ENCODE measurements at places on chromosomes 12 and 14. TPM values are rescaled to one million over a fixed set of nuclear protein-coding genes. Genes with fewer than 3 reads are reported as not detected.

Gene ALX1
- 0.50 TPM for total RNA-seq

Gene KLRC4
- total RNA-seq = not detected

DNA sequence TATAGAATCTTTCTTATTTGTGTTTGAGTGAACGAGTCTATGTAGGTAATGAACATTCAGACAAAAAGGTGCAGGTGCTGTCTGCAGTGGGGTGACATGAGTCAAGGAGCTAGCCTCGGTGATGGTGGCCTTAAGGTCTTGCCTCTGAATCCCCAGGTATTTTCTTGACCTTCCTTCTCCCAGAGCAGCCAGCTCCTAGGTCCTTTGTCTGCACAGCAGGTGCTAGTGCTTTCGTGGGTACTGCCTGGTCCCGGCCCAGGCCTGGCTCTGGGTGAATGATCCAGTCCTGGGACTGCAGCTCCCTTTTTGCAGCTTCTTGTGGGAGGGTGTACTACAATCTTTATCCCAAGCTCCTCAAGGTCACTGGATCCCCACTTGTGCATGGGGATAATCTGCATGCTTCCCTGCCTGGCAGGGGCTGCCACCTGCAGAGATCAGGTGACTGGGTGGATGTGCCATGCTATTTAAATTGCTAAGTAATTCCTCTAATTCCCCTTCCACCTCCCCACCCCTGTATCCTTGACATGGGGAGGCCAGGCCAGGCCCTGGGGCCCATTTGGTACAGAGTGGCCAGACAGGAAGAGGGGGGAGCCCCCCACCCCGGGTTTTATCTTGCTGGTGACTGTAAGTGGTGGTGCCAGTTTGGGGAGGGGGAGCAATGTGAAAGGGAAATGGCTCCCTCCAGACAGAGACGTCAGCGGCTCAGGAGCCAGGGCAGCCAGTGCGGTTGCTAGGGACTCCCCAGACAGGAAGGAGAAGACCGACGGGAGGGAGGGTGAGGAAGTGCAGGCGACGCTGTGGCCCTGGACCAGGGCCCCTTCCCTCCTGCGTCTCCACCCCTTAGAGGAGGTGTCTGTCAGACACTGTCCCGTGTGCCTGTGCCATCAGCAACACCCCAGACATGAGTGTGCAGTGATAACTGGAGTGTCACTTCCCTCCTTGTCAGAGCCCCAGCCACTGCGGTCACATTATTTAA, 6.7 kb downstream of the VASH1 start:
- no peak for DNase-seq

GRCh38 chr14:68846466-68846865, 53.6 kb upstream of the ZFP36L1 start:
- DNase-seq = no peak

Gene FLRT2
- 45.0 TPM for total RNA-seq

GRCh38 chr12:3005736-3006135, 46.5 kb downstream of the TEAD4 start:
- DNase-seq = no peak

GRCh38 chr14:100604121-100604501, 16.9 kb upstream of the BEGAIN start:
- DNase-seq = no peak

DNA sequence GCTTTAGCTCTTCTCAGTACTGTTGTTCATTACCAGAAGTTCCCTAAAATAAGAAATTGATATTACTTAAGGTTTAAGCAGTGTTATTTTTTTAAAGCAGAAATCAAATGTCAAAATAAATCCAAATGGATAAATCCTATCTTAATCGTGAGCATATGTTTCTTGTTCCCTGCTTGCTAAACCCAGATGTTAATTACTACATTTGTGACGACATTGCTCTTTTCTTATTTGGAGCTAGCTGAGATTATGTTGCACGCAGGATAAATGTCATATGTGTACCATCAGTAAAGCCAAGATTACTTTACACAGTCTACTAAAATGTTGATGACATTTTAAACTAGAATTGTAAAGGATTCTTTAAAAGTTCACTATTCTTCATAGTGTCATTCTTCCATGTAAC, 157.5 kb downstream of the PLCZ1 start:
- no peak for DNase-seq

- no peak for DNase-seq
These were observed 597 bp downstream of the SVOP start for GRCh38 chr12:109020146-109020795.

DNA sequence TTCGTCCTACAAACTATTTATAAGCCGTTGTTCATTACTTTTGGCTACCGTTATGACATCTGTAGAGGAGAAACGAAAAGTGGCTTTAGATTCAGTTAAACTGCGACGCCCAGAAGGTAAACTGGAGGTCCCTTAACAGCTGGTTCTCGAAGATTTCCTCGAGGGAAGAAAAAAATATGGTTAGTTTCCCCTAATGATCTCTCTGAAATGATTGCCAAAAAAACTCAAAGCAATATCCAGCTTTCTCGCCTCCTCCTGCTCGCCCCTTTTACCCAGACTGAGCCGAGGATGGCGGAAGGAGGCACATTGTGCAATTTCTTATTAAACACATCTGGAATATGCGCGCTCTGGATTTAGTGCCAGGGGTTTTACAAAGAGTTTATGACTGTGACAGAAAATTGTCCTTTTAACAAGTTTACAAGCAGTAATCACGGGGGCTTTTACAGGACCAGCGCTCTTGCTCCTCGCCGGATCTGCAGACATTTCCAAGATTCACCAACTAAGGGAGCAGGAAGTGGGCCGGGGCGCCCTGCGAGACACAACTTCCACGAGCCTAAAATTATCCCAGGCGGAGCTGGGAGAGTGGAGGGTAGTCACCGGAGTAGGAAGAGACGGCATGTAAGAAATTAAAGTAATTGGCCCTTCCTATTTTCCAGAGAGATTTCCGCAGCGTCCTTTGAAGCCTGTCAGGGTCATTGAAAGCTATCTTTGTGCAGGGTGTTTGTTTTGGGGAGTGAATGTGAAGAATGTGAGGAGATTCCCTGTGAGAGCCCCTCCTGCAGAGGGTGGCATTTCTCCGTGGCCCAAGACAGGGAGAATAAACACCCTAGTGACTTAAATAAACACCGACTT, 5.6 kb downstream of the SIX1 start:
- no peak for DNase-seq

Gene GPD1
- total RNA-seq = not detected

DNA sequence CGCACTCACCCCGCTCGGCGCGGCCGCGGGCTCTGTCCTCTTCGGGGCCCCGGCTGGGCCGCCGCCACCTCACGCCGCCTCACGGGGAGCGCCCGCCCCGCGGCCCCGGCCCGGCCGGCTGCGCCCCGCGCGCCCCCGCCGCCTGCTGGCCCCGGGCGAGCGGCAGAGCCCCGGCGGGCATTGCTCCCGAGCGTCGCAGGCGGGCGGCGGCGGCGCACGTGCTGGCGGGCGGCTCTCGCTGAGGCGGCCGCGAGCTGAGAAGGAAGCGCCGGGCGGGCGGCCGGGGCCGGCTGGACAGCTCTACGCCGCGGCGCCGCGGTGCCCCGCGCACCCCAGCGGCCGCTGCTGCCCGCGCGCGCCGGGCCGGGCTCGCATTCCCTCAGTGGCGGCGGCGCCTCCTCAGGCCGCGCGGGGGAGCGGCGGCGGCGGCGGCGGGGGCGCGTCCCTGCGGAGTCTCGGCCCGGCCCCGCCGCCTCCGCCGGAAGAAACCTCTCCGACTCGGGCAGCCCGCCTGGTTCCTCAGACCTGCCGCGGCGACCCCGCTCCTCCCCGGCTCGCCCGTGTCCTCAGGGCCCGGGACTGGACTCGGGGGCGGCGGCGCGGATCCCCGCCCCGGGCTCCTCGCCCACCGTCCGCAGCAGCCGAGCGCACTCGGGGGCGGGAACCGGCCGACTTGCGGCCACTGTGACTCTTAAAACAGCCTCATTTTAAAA, at the start of gene PITPNM2:
TSS of gene PITPNM2 (minus strand) at position 347 of the 713 bp plus-strand sequence. CDS start 116,500 bp downstream, outside the sequence.
- peak; percentile 47 for DNase-seq

Gene DNAAF2
- 15.9 TPM for total RNA-seq

GRCh38 chr12:981961-982360, 9.1 kb upstream of the ERC1 start:
- no peak for DNase-seq

DNA sequence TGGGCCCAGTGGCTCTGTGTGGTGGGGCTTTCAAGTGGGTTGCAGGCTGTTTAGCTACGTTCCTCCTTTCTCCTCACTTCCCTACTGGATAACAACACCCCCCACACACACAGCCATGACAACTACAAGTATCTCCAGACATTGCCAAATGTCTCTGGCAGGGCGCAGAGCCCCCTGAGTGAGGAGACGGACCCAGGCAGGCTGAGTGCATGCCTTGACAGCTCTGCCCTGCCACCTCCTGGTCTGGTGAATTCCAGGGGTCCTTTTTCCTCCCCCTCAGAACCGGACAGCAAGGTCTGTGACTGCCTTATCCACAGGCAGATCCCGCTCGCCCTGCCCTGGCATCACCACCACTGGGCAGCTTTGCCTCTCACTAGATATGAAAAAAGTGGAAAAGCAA, 276.5 kb downstream of the TMEM132C start:
- DNase-seq = no peak

GRCh38 chr12:109581856-109582255, 8.3 kb downstream of the MVK start:
- DNase-seq = no peak

- no peak for DNase-seq
These were observed 28.9 kb downstream of the PTGER2 start for GRCh38 chr14:52342849-52343596.

- DNase-seq = peak; percentile 87
These were observed 19.7 kb downstream of the TSPAN19 start for GRCh38 chr12:85016413-85016812.

GRCh38 chr14:101737414-101738339, 23.8 kb upstream of the PPP2R5C start:
- no peak for DNase-seq

Gene BATF
- not detected for total RNA-seq

GRCh38 chr12:23950210-23950774, 822 bp upstream of the SOX5 start:
- no peak for DNase-seq

Gene ARL6IP4
- 209 TPM for total RNA-seq

- DNase-seq = no peak
These were observed 91.0 kb downstream of the GRIP1 start for GRCh38 chr12:66587912-66588311.

GRCh38 chr14:103442288-103442687, 57.1 kb downstream of the MARK3 start:
- DNase-seq = no peak

Gene PTHLH
- total RNA-seq = 3.1 TPM

Gene RBM25
- total RNA-seq = 35.0 TPM
